ENCODE measurements at places on chromosomes 13 and 19.

DNA sequence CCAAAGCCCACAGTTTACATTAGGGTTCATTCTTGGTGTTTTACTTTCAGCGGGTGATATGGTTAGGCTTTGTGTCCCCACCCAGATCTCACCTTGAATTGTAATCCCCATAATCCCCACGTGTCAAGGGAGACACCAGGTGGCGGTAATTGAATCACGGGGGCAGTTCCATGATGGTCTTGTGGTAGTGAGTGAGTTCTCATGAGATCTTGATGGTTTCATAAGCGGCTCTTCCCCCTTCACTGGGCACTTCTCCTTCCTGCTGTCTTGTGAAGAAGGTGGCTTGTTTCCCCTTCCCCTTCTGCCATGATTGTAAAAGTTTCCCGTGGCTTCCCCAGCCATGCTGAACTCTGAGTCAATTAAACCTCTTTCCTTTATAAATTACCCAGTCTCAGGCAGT is 12.0 kb downstream of the FPR2 start:
- no peak for DNase-seq

GRCh38 chr13:96473526-96474180 is 383.7 kb downstream of the HS6ST3 start:
- no peak for DNase-seq

DNA sequence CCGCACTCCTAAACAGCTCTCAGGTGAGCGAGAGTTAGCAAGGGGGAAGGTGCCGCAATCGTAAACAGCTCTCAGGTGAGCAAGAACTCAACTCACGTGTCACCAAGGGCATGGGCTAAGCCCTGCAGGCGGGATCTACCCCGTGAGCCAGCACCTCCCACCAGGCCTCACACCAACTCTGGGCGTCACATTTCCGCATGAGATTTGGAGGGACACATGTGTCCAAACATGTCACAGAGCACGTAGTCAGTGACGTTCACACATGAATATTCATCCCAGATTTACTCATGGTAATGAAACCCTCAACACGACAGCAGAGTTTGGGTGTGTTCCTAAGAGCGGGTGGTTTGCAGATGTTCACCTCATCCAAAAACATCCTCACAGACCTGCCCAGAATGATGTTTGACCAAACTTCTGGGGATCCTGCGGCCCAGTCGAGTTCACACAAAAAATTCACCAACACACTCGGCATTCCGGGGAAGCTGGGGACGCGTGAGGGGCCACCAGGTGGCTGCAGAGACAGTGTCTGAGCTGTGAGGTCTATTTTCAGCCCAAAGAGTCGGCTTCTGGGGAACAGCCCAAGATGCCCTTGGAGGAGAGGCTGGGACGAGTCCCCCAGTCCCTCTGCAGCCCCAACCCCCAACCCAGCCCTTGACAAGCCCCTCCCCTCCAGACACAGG is 19.6 kb downstream of the C2CD4C start:
- DNase-seq = no peak

GRCh38 chr13:53301449-53301848 is 272.8 kb downstream of the OLFM4 start:
- DNase-seq = no peak

- peak; percentile 13 for DNase-seq
Observed at GRCh38 chr13:27269114-27269665, 1.4 kb upstream of the RASL11A start.

- no peak for DNase-seq
Observed at GRCh38 chr13:49052813-49053212, 77.1 kb downstream of the FNDC3A start.

GRCh38 chr19:54345938-54346386 is 7.0 kb upstream of the LILRA4 start:
- DNase-seq = no peak

GRCh38 chr19:32781280-32781679 is 61.7 kb downstream of the TDRD12 start:
- no peak for DNase-seq

DNA sequence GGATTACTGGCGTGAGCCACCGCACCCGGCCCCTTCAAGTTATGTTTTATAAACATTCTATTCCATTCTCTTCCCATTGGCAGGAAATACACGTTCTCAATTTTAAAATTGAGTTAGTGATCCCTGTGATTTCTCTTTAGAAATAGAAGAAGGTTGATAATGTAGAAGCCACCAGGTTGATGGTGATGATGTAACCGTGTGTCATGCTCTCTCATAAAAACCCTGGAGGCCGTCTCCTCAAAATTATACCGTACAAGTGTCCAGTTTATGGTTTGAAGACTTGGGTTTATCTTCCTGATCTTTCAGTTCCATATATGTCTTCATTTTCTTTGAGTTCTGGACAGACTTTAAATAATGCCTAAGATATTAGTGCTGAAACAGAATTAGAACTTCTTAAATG is 32.2 kb downstream of the COG3 start:
- DNase-seq = no peak

DNA sequence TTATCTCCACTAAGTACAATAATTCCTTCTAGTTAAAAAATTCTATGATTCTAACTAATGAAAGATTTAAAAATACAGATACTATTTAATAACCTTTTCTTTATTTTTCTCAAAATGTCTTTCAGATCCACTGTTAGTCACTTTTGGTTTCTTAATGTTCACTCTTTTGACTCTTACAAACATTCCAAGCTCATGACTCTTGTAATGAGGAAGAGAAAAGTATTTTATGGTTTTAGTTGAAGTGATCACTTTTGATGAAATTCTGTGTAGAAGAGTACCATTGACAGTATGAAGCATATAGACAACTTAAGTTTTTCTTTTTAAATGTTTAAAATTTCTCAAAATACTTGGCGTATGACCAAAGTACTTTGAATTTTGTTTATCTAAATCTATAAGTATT is 27.8 kb downstream of the COG3 start:
- peak; percentile 56 for DNase-seq

GRCh38 chr13:33199289-33199850 is 86.2 kb downstream of the STARD13 start:
- no peak for DNase-seq

- peak; percentile 100 for DNase-seq
Observed at GRCh38 chr19:3572132-3572854, 451 bp upstream of the HMG20B start.

DNA sequence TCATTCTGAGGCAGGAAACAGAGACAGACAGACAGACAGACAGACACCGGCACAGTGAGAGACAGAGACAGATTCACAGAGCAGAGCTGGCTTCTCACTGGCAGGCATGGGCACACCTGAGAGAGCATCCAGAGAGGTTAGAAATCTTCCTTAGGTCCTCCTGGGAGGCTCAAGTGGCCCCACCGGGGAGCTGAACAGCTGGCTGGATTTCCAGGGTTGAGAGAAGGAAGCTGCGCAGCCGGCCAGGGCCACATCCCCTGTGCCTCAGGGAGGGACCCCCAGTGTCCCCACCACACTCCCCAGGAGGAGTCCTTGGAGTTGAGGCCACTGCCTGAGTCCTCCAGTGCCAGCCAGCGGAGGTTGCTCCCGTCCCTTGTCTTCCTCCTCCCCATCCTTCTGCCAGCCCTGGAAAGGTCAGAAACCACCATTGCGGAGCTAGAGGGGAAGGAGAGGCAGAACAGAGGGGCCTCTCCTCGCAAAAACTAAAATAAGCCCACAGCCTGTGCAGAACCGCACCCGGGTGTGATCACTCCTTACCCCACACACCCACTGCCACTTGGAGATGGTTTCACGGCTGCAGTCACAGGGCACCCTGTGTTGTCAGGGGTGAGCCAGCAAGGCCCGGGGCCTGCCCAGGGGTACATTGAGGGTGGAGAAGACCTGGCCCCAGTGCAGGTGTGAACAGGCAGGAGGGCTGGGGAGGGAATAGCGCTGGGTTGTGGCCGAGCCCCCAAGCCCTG is 4.2 kb downstream of the FFAR3 start:
- no peak for DNase-seq

DNA sequence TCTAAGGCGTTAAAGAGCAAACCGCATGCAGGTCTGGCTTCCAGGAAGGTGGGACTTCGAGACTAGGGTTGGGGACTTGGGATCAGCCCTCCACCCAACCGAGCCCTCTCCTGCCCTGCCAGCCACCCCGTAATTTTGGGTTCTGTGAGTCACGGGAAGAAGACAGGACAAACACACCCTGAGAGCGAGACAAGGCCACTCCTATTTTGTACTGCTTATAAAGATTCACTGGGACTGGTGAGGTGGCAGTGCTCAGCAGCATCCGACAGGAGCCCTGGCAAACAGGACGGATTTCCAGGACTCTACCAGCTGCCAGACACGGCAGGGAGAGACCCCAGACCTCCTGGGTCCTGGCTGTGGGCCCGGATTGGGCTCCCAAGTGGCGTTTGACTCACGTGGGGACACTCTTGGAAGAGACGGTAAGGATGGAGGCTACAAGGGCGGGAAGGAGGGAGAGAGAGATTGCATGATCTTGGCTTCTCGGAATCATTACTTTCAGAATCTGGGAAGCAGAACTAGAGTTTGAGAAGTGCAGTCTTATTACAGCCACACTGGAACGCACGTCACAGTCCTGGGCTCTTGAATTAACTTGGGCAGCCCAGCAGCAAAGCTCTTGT is at the start of gene C5AR2:
Gene C5AR2 (plus strand): TSS at position 245 of the 617 bp plus-strand sequence. CDS start 8,625 bp downstream, outside the sequence.
- no peak for DNase-seq

DNA sequence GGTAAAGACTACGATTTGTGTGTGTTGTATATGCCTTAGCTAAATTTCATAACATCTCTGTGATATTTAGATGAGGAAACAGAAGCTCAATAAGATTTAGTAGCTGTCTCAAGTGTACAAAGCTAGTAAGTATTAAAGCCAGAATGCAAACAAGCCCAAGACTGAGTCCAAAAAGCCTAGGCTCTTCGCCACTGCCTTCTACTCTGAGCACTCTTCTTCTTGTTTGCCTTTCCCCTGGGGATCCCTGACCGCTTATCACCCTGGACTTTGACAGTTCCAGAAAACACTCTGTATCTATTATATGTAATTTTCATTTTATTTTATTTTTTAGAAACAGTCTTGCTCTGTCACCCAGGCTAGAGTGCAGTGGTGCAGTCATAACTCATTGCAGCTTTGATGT is 5.8 kb downstream of the TM9SF2 start:
- no peak for DNase-seq

- no peak for DNase-seq
Observed at GRCh38 chr13:37608750-37609339, 10.3 kb upstream of the POSTN start.

GRCh38 chr19:30566681-30567420 is 194.7 kb downstream of the ZNF536 start:
- no peak for DNase-seq

DNA sequence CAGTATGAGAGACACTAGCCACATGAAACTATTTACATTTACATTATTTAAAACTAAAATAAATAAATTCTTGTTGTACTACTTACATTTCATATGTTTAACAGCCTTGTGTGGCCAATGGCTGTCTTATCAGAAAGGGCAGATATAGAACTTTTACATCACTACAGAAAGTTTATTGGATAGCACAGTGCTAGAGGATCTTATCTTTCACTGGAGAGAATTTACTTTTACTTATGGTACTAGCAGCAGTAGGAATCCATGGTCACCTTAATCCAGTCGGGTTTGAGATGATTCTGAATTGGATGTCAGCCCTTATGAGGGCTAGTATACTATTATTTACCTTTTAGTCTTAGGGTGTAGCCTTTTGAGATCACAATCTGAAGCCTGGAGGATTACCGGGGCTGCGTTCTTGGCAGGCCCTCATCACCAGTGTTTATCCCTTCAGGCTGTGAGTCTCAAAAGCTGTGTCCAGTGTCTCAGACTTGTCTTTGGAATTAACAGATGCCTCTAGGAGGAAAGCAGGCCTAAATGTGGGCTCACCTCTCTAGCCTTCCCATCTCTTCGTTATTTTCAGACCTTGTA is 21.7 kb downstream of the IFT88 start:
- no peak for DNase-seq

DNA sequence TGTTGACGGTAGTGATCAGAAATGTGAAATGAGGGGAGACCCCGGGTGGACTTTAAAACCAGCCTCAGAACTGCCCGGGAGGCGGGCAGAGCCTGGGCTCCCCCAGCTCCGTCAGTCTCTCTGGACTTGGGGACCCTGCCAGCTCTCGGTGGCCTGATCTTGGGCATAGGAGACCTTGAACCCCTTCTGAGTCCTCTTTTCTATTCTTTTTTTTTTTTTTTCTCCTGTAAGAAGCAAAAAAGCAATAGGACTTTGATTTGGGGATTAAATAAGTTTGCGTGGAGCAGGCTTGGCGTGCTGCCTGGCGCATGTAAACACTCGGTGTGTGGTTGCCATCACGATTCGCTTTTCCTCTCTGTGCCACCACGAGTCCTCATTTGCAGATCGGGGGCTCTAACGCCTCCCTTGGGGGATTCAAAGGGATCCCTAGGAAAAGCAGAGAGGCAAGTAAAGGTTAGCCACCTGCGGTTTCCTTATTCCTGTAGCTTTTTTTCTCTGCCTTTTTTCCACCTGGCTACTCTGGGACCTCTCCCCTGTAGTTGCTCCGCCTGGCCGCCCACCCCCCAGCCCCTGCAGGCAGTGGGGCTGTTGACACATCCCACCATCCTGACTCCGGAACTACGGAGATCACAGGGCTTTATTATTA is 1.3 kb downstream of the SAFB start:
- DNase-seq = peak; percentile 28

DNA sequence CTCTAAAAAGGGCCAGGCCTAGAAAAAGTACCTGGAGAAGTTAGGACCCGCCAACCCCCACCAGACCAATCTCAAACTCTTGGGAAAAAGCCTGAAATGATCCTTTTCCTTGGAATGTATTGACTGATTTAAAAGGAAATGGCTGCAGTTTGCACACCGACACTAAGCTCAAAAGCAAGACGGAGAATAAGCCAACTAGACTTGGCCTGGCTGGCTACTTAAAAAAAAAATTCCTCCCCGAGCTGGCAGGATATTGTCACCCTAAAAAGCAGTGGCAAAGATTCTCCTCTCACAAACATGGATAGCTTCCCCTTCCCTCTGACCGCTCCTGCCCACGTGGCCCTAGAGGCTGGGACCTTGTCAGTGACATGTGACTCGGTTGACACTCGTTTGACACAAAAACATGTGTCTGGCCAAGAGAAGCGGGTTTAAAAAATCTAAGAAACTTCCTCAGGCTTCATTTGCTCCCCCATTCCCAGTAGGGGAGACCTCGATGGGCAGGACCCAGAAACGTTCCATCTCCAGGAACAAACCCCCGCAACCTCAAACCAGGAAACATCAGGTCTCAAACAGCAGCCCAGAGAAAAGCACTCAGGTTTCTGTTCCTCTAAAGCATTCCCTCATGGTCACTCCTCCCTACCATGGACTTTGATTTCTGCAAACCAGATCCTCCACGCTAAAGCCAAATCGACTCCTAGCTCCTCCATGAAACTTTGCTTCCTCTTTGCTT is 1.3 kb downstream of the RFX1 start:
- no peak for DNase-seq

DNA sequence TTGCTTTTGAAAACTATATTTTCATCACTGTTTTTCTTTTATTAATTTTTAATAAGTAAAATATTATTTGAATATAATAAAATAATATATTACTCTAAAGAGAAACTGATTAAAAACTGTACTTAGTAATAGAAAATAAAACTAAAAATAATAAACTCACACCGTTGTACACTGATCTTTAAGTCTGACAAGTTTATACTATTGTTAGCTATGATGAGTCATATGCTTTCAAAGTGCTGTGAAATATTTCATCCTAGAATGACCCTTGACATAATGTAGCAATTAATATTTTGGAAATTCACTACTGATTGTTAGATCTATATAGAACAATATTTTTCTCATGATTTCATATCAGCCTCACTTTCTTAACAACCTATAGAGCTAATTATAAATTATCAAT is 1040.6 kb upstream of the SPRY2 start:
- no peak for DNase-seq
